GM12891 (cell line): ENCODE measurements at places on chromosomes 4 and X.

DNA sequence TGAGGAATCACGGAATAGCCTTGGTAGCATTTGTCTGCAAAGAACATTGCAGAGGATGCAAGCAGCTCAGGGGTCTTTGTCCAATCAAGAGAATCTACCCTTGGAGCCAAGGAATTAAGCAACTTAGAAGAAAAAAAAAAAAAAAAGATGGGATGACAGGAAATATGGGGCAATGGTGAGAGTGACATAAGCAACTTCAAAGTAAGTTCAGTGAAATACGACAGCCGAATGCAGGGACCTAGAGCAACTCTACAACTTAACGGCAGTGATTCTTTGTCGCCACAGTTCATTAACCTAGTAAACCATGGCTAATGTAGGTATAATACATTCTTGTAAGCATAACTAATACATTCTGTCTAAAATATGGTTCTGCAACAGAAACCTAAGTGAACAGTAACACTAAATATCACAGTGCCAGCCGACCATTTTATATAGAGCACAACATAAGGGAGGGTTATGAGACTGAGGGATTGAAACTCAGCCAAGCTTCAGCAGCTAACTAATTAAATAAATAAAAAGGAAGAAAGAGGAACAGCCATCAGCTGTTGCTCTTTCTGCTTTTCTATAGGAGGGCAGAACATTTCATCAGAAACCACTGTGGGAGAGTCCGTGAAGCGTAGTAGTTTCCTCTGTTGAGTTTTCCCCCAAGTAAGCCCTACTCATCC lies 74.7 kb downstream of the PPARGC1A start:
- no peak for DNase-seq

DNA sequence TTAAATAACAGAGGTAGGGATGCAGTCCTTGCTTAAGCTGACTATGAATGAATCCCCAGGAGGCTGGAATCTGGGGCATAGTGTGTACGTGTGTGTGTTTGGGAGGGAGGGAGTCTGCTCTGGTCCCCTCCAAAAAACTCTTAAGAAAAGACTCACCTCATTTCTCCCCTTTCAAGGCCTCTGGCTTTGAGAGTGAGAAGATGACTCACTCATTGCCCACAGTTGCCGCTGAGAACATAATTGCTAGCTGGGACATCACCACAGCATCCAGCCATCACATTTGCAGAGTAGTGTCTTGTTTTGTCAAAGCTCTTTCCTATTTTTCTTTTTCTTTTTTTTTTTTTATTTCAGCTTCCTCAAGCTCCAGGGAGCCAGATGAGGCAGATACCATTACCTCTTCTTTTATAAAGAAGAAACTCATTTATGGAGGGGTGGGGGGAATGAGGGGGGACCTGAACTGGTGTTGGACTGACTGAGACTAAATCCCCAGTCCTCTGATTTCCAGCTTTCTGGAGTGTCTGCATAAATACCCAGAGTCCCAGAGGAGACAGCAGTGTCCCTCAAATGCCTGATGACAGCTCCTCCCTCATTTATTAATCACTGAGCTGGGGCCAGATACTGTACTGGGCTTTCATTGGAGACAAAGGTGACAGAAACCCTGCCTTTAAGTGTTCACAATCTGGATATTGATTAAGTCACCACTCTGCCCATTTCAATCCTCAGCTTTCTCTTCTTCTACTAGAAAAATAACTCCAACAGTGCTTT lies 61.9 kb upstream of the LAS1L start:
- DNase-seq = no peak

GRCh38 chrX:52574416-52575275 lies 57.8 kb upstream of the XAGE1B start:
- DNase-seq = peak; percentile 8

- DNase-seq = no peak
Measured at GRCh38 chr4:120622601-120623000, 299.9 kb downstream of the PRDM5 start.

GRCh38 chrX:24833695-24834094 lies 140.0 kb downstream of the POLA1 start:
- DNase-seq = no peak

DNA sequence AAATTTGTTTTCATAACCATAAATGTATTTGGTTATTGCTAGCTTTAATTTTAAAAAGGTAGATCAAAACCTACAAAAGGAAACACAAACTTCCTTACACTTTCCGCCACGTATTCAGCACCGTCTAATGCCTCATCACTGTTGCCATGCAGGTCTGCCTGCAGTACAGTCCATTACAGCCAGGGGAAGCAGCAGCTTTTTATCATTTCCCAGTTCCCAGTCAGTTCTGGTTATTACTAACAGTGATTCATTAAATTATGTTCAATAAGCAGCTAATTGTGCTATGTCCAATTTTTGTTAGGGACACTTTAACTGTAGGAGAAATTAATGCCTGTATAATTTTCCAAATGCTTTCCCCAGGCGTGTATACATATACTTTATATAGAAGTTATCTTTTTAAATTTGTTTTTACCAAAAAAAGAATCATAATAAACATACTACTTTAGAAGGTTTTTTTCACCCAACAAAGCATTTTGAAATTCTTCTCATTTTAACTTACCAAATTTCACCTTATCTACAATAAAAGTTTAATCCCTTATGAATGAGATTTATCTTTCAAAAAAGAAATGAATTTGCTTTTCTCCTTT lies 93.3 kb downstream of the ANXA3 start:
- no peak for DNase-seq

- DNase-seq = no peak
Measured at GRCh38 chr4:173365359-173365996, 5.3 kb upstream of the SAP30 start.

GRCh38 chr4:14149176-14150053 lies 521.9 kb upstream of the BOD1L1 start:
- no peak for DNase-seq

GRCh38 chr4:74504212-74504611 lies 59.3 kb downstream of the AREG start:
- DNase-seq = no peak

GRCh38 chrX:118423558-118423957 lies 72.1 kb upstream of the DOCK11 start:
- no peak for DNase-seq

DNA sequence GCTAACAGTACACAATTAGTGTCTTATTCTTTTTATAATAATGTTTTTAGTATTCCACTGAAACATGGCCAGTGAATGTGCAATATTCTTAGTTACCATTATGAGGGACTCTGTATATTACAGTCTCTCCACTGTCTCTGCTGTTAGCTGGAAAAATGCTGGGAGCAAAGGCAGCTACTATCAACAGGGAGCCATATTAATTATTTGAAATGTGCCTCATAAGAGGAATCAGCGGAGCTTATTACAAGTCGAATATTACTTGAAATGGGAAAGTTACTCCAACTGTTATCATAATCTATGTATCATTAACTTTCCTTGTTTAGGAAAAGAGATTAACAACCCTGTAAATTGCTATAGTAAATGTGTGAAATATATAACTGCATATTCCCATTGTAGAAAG lies 612.0 kb downstream of the ADGRL3 start:
- no peak for DNase-seq

GRCh38 chr4:121191361-121191760 lies 27.2 kb upstream of the TNIP3 start:
- no peak for DNase-seq

- no peak for DNase-seq
Measured at GRCh38 chr4:7161721-7162214, 30.6 kb upstream of the SORCS2 start.

- DNase-seq = no peak
Measured at GRCh38 chr4:1883583-1883982, 12.4 kb downstream of the NSD2 start.

DNA sequence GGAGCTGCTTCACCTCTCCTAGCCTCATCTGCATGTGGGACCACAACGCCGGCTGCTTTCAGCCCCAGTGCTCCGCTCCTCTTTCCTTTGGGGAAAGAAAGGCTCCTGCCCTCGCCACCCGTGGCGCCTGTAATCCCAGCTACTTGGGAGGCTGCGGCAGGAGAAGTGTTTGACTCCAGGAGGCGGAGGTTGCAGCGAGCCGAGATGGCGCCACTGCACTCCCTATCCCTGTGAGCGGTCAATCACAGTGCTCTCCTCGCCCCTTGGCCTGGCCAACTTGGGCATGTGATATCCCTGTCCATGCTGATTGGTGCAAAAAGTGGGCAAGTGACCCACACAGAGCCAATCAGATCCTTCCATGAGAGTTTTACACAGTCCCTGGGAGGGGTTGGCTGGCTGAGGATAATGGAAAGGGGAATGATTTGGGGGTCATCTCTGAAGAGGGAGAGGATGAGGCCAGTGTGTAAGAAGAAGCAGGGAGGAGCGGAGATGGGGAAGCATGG lies 56.2 kb downstream of the WFS1 start:
- DNase-seq = no peak

GRCh38 chr4:123304151-123304964 lies 92.2 kb upstream of the SPRY1 start:
- no peak for DNase-seq

GRCh38 chr4:14233126-14233525 lies 605.6 kb upstream of the BOD1L1 start:
- no peak for DNase-seq

DNA sequence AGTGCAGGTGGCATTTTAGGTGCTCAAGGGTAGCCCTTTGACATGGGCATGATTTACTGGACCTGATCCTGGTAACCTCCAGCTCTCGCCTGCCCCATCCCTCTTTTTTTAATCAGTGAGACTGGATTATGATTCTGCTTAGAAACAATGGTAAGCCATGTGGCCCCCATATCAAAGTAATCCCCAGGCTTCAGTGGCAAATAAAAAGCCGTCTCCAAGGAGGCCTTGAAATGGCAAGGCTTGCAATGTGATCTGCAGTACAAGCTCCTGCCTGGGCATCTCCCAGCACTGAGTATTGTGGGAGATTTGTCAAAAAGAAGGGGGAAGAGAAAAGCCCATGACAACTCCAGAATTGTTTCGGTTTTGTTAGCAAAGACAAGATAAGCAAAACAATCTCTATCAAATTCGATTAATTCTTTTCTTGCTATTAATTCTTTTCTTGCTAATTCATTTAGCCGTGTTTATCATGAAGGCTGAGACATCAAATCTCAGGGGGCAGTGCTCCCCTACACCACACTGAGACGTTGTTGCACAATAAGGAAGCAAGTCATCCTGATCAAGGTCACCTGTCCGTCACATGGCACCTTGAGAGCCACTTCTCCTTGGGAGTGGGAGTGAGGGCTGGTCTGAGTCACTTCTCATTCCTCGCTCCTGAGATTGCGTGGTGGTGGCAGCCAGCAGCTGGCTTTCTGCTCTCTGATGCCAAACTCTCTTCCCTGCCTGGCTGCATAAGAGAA lies 312.7 kb upstream of the GATB start:
- DNase-seq = no peak

DNA sequence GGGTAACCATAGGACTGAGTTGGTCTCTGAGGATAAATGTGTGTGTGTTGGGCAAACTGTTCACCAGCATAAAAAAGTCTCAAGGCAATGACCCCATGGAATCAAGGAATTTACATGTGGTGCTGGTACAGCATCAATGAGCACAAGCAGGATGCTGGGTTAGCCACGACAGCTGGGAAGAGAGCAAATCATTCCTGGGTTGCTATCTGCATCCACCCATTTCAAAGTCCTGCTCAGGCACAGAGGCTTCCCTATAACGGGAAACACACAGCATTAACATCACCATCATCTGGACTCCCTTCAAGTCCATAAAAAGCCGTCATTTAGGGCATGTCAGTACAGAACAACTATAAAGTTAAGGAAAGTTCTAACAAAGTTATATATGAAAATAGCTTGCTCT lies 41.6 kb downstream of the CCDC149 start:
- DNase-seq = no peak

GRCh38 chrX:71618303-71618721 lies at the start of gene CXCR3:
CXCR3 (minus strand) TSS chrX:71618511; CDS start chrX:71618449, 62 bp downstream.
- DNase-seq = peak; percentile 39

GRCh38 chr4:143021384-143021783 lies 163.3 kb upstream of the USP38 start:
- no peak for DNase-seq

DNA sequence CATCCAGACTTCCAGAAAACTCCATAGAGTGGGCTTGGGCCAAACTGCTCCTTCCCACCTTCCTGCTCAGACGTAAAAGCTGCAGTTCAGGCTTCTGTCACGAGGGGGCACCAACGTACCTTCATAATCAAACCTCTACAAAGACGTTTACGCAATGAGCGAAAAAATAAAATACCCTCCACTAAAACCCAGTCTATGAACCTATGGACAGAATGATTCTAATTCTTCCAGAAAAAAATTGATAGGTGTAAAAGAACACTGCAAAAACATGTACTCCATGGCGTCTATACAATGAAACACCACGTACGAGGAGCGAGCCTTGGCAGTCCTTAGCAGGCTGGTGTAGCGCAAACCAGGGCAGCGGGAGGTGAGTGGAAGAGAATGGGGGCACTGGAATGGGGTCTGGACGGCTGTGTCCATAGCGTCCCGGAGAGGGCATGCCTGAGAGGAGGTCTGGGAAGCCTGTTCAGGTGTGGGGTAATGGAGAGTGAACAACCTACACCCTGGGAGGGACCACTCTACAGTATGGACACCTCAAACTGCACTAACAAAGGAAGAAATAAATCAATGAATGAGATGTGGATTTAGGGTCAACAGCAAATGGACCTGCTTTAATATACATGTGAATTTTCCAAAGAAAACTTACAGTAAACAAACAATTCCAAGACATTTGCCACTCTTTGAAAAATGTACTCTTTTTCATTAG lies 14.4 kb upstream of the RAB40A start:
- DNase-seq = no peak

DNA sequence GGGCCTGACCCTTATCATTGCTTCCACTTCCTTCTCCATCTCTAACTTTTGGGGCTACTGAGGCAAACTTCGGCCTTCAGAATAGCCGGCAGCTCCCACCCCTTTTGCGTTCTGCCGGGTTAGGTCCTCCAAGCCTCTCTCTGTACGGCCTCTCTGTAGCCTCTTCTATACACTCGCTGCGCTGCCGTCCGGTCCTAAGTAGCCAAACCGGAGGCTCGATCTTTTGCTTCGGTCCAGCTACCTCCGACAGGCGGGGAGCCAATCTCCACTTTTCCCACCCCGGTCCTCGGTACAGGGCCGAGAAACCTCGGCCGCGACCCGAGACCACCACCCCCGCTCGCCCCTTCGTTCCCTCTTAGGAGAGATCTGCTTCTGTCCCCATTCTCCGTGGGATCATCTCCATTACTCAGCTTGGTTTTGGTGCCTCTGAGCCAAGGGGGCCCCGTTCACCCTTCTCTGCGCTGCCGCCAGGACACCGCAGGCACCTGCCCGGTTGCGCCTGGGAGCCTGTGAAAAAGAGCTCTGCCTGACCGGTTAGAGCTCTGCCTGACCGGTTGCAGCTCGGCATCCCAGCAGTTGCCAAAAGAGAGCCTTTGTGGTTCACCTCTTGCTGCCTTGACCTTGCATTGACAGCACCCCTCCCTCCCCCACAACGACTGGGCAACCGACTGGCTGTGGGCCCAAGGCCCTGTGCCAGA lies 1.0 kb upstream of the HTR2C start:
- DNase-seq = no peak

GRCh38 chrX:47497271-47497888 lies 14.4 kb upstream of the ZNF41 start:
- DNase-seq = no peak

- no peak for DNase-seq
Measured at GRCh38 chr4:94649381-94650133, 108.2 kb upstream of the BMPR1B start.

- no peak for DNase-seq
Measured at GRCh38 chr4:176841711-176842112, 49.0 kb upstream of the VEGFC start.

GRCh38 chr4:106136777-106137331 lies 179.2 kb downstream of the TBCK start:
- no peak for DNase-seq

GRCh38 chr4:115437739-115438138 lies 324.3 kb upstream of the NDST4 start:
- no peak for DNase-seq
